ENCODE measurements at places on chromosomes 16 and 17.

DNA sequence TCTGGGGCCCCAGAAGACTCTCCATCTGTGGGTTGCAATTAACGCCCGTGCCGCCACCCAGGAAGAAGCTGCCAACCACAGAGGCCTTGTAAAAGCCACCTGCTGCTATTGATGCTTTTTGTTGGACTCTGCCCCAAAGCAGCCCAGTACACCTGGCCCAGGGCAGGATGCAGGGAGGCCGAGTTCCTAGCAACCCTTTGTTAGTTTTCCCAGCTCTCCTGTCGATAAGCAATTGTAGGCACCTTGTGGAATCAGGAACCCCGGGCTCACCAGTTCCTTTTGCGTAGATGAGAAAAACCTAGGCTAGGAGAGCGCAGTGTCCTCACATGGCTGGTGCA lies 103.3 kb downstream of the ABCC6 start:
- H3K4me3 ChIP-seq: no peak overlapping the region
- H3K27ac ChIP-seq: no peak overlapping the region

- H3K27ac ChIP-seq: no peak overlapping the region
- peaks cover 21% of the 10 kb centered on the region for H3K27me3 ChIP-seq
- no peaks in the 10 kb centered on the region for H3K36me3 ChIP-seq
- no peak for DNase-seq
- H3K4me3 ChIP-seq: no peak overlapping the region
- no peaks in the 10 kb centered on the region for H3K4me1 ChIP-seq
Observed at GRCh38 chr17:45740553-45741330, 43.4 kb upstream of the CRHR1 start.

GRCh38 chr16:22786691-22787090 lies 27.3 kb upstream of the HS3ST2 start:
- H3K27me3 ChIP-seq: no peaks in the 10 kb centered on the region
- no peak overlapping the region for H3K4me3 ChIP-seq
- no peak for DNase-seq
- peaks cover 13% of the 10 kb centered on the region for H3K4me1 ChIP-seq
- no peak overlapping the region for H3K27ac ChIP-seq

DNA sequence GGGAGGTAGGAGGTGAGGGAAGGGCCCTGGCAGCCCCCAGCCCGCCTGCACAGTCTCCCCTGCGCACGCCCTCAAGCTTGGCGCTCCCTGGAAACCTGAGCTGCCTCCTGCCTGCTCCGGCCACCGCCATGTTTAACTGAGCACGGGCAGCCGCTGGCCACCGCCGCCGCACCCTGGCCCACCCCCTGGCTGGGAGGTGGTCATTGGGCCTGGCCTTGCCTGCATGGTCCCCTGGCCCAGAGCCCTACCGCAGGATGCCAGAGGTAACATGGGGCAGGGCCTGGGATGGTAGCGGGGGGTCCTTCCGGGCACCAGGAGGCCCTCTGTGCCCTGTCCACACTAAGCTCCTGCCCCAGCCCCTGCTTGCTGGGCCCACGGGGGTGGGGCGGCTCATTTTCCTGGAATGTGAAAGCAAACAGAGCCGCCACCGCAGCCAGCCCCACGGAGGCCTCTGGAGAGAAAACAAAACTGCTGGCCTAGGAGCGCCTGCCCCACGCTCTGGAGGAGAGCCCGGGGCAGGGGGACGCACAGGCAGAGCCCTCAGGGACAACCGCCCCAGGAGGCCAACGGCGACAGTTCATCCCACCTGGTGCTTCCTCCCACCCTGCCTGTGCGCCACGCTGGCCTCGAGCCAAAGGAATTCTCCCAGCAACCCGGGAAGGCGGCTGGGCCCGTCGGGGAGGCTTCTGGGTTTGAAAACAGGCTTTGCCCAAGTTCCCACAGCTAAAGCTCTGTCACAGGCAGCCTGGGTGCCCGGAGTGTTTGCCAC lies 8.9 kb downstream of the NHERF2 start:
- H3K27me3 ChIP-seq: no peaks in the 10 kb centered on the region
- H3K4me3 ChIP-seq: peak overlapping the region; percentile 35
- H3K4me1 ChIP-seq: peaks cover 76% of the 10 kb centered on the region
- H3K36me3 ChIP-seq: peaks cover 9% of the 10 kb centered on the region

DNA sequence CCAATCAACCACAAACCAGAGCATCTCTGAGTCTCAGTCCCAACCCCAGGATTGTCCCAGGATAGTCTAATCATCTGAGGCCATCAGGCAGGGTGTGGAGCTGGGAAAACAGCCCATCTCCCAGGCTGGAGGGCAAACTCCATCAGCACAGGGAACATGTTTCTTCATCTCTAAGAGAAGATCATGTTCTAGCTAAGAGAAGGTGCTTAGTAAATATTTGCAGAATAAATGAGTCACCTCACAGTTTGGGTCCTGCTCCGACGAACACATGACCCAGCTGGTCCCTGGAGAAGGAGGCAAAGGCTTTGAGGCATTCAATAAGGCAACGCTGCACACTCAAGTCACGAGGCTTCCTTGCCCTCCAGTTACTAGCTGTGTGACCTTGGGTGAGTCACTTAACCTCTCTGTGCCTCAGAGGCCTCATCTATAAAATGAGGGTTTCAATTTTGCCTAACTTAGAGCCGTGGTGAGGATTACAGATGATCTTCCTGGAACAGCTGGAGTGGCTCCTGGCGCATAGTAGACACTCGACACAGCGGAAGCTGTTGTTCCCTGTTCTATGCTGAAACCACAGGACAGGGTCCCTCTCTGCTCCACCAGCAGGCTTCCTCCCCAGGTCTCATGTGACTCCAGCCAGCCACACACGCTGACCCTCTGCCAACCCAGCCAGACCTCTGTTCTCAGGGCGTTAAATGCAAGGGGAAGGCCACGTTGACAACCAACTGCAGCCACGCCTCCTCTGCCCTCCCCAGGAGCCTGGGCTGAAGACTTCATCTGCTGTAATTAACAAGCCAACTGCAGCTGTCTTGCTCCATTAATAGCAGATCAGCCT lies 10.3 kb upstream of the RPL38 start:
- no peaks in the 10 kb centered on the region for H3K36me3 ChIP-seq
- H3K27ac ChIP-seq: peak overlapping the region; percentile 78
- no peak for DNase-seq
- H3K4me1 ChIP-seq: peaks cover 20% of the 10 kb centered on the region

DNA sequence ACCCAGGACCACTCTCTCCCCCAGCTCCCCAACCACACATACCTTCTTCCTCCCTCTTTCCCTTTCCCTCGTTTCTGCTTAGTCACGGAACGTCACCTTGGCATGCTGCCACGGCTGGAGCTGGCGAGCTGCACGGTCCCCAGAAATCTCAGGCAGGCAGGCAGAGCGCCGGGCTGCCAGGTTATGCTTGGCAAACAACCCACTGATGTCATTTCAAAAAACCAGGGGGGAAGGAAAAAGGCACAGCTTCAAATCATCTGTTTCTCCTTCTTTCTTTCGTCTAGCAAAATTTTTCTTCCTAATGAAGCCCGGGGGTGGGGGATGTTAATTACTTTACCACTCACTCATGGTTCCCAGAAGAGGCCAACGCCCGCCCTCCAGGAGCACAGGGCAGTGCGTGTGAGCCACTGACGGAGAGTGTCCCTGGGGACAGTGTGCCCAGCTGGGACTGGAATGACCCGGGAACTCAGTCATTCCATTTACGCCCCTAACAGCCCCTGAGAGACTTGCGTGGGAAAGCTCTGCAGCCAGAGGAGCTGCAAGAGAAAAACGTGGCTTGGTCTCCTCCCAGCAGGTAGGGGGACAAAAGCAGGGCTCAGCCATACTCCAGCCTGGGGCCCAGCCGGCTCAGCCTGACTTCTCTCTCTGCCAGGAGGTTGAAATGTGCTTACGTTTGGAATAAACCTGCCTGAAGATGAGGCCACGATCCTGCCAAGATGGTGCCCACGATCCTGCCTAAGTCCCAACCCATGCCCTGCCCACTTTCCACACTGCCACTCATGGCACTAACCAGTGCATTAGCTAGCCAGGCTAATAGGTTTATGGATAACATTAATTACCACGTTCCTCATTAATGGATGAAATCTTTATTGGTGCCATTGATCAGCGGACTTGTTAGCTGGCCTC lies 198.9 kb downstream of the ZFHX3 start:
- no peaks in the 10 kb centered on the region for H3K36me3 ChIP-seq
- H3K4me1 ChIP-seq: peaks cover 35% of the 10 kb centered on the region
- H3K27ac ChIP-seq: peak overlapping the region; percentile 27
- no peak overlapping the region for H3K4me3 ChIP-seq

DNA sequence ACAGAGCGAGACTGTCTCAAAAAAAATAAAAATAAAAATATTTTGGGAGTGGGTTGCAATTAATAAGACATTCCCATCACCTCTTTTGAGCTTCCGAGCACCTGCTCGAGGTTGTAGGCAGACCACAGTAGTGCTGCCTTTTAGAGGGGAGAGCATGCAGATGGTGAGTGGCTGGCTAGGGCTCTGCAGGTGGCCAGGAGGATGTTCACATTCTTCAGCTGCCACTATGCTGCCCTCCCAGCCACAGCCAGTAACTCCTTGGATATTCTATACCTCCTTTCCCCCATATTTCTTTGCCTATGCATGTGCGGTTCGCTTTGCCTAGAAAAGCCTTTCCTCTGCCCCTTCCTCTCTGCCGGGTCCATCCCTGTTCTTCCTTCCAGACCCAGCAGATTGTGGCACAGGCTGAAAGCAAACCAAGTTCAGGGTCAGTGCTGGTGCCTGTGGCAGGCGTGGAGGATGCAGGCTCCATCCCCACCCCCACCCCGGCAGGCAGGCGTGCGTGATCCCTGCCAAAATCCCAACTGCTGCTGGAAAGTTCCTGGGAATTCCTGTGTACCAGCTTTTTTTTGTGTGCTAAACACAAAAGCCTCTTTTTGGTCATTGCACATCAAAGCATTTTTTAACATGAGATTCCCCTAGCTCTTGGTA lies 33.8 kb upstream of the CMIP start:
- H3K27ac ChIP-seq: no peak overlapping the region
- H3K4me1 ChIP-seq: no peaks in the 10 kb centered on the region
- H3K27me3 ChIP-seq: peaks cover 3% of the 10 kb centered on the region
- H3K36me3 ChIP-seq: no peaks in the 10 kb centered on the region
- no peak overlapping the region for H3K4me3 ChIP-seq
- DNase-seq: no peak
